Left forelimb (tissue), 1 donor: ENCODE measurements at places on chromosomes 2 and 18.

- no peak for DNase-seq
Measured at GRCh38 chr18:45891806-45892205, 66.3 kb downstream of the SIGLEC15 start.

- DNase-seq, result no peak
Measured at GRCh38 chr2:152445791-152446201, 110.8 kb downstream of the FMNL2 start.

- no peak for DNase-seq
Measured at GRCh38 chr18:44893966-44894365, 213.3 kb downstream of the SETBP1 start.

DNA sequence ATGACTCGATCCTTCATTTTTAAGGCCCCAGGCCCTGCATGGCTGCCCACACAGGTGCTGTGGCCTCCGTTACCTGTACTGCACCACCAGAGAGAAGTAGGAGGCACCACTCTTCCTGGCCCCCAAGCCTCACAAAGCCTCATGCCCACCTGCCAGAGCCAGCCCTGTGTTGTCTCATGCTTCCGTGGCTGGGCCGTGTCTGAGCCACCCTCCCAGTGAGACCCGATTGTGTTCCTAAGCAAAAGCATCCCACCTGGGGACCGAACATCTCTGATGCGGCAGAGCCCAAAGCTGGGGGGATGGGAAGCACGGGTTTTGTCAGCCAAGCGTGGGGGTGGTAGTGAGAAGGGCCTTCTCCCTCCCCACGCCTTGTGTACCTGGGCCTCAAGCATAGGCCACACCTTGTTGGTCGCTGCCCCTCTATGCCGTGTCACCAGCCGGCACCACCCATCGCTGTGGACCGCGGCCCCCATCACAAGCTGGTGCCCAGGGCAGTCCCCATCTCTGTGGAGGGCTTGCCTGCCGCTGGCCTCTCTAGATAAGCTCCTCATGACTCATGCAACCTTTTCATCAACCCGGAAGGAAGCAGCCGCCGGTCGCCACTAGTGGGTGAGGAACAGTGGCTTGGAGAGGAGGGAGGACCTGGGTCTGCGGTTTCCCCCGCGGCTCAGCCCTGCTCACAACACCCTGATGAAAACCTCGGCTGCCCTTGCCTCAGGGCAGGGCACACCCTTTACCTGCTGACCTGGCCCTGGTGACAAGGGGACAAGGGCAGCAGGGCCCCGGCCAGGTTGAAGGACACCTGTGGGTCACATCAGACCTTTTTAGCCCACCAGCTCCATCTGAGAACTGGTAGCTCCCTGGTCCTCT lies 2.7 kb upstream of the RNPEPL1 start:
- DNase-seq, result peak; percentile 70

DNA sequence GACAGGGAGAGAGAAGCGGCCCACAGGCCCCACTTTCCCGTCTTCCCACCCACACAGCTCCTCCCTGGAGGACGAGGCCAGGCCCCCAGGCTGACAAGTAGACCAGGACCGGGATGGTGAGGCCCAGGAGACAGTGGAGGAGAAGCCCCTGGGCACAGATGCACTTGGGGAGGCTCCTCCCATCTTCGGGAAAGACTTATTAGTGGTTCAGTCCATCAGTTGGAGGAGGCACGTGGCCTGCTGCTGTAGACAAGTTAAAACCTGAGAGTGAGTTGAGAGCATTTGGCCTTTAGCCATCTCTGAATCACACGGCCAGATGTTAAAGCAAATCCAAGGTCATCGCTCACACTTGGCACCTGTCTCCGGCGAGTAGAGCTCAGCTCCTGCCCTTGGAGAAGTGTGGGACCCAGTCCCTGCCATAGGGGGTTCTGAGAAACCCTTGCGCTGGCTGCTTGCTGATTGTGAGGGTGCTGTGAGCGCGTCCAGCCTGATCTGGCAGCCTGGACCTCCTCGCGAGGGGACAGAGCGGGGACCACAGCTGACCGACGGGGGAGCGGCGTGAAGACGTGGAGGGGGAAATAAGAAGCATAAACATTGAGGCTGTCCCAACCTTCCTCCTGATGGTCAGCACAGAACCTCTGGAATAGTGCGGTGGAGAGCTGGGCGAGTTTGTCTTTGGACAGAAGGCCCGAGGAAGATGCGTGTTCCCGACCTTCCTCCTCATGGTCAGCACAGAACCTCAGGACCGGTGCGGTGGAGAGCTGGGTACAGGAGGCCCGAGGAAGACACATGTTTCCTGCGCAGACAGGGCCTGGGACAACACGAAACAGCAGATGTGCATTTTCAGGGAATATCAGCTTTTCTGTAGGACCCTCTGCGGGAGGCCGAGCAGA lies 24.7 kb upstream of the ALLC start:
- DNase-seq, result peak; percentile 63

- DNase-seq, result no peak
Measured at GRCh38 chr2:52934323-52934898, 833.2 kb upstream of the CHAC2 start.

GRCh38 chr2:159713631-159714246 lies 1.4 kb downstream of the MARCHF7 start:
- no peak for DNase-seq

DNA sequence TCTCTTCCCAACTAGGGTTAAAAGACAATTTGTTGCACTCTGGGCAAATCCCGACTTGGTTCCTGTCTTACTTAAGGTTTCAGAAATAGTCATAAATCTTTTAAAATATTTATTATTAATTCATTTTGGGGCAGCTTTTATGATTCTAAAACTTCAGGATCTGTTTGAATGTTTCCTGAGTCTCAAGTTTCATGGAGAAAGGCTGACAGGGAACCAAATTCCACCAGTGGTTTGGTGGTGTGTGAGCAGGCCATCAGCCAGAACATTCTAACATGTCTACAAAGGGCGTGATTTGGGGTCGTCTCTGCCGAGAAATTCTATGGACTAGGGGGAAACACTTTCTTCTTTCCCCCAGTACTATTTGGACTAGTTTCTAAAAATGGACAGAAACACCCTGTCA lies 366.4 kb downstream of the ZNF521 start:
- no peak for DNase-seq

DNA sequence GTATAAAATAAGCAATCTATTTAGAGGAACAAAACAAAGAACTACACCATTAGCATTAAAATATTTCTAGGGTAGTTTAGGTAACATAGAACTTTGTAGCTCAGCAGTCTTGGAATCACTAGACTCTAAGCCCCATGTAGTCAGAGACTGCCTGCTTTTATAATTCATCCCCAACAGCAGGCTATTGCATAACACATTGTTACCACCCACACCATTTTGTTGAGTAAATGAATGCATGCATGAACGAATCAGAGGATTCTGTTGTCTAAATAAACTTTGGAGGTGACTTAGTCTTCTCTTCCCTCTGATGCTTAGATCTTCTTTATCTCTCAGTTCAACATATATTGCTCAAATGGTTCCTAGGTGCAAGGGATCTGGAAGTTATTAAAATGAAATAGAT lies 167.6 kb upstream of the TNP1 start:
- DNase-seq, result no peak

DNA sequence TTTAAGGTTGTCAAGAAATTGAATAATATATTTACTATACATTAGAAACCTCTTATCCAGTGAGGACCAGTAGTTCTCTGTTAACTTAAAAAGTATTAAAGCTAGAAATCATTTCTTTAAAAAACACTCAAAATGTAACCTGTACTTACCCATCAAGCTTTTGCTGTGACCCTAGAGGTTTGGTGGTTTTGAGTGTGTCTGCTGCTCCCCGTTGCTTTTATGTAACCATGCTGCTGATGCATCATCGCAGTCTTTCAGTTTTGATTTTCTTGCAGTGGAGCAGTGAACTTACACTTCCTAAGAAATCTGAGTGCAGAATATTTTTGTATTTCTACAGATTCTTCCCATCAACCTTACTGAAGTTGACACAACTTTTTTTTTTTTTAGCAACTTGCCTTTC lies 34.2 kb downstream of the MRPS9 start:
- DNase-seq, result no peak

- DNase-seq, result no peak
Measured at GRCh38 chr18:63237881-63238692, 81.5 kb downstream of the BCL2 start.

GRCh38 chr2:19649785-19650380 lies 251.9 kb downstream of the TTC32 start:
- DNase-seq, result no peak

DNA sequence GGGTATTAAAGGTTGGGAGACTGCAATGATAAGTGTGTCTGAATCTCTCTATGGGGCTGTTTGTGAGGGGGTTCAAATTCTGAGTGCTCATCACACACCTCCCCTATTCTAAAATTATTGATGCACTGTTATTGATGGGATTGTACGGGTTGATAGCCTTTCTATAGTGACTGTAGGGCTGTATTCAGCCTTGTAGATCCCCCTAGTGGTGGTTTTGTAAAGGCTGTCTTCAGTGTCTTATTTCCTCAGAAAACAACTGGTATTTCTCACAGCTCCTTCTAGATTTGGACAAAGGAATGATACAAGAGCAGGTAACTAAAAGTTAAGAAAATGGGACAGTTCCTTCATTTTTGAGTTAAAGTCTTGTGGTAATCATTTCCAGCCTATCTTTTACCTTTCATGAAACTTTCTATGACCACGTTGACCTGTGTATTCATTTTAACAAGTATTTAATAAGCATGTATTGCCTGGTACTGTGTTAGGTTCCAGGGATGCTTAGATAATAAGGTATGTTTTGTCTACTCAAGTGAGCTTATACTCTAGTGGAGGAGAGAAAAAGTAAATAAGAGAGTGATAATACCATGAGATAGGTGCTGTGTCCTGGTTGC lies 21.2 kb downstream of the SMAD4 start:
- no peak for DNase-seq

DNA sequence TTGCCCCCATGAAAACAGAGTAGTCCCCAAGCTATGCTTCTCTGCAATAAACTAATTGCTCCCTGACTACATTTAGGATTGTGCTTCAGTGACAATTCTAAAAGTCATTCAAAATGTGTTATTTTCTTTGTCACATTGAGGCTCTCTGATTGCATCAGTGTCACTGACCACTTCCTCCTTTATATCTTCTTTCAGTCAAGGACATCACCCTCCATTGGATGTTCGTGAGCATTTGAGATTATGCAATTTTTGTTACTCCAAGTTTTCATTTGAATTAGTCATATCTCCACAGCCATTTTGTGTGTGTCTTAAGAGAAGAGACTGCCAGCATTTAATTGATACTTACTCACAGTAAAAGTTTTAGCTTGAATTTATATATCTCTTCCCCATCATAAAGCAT lies 780.8 kb upstream of the GCFC2 start:
- no peak for DNase-seq

- no peak for DNase-seq
Measured at GRCh38 chr2:205852457-205852856, 170.2 kb downstream of the NRP2 start.

- DNase-seq, result no peak
Measured at GRCh38 chr2:85073033-85073432, 60.2 kb upstream of the TCF7L1 start.

- no peak for DNase-seq
Measured at GRCh38 chr2:160006475-160006874, 55.9 kb downstream of the PLA2R1 start.

DNA sequence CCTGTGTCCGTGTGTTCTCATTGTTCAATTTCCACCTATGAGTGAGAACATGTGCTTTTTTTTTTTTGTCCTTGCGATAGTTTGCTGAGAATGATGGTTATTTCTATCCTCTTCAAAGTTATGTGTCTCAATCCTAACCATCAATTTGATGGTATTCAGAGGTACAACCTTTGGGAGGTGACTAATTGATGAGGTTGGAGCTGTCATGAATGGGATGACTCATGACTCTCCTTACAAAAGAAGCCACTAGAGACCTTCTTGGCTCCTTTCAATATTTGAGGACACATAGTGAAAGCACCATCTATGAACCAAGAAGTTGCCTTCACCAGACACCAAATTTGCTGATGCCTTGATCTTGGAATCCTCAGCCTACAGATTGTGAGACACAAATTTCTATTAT lies 677.1 kb upstream of the DDX18 start:
- DNase-seq, result no peak

- peak; percentile 52 for DNase-seq
Measured at GRCh38 chr2:239824046-239824694, 201.0 kb downstream of the NDUFA10 start.

GRCh38 chr18:25896956-25897355 lies 193.5 kb downstream of the SS18 start:
- no peak for DNase-seq

DNA sequence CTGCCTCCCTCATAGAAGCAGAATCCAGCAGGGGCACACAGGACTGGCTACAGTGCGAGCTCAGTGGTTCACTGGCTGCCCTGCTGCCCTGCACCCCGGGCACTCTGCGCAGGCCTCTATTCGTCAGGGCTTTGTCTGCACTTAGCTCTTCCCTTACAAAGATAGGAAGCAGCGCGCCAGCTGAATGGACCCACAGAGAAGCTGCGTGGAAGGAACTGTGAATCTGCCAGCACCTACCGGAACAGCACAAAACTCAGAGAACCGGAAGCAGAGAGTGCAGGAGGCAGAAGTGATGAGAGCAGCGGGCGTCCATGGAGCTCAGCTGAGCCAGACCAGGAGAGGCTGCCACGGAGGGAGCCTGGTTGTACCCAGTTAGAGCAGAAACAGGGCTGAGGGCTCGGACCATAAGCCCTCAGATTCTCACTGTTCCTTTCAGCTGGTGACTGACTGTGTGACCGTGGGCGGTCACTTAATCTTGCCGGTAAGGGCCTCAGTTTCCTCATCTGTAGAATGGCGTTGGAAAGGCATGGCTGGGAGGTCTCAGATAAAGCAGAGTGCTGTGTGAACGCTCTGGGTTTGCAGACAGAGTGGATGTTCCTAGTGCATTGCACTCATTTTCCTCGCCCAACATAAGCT lies 23.1 kb upstream of the SLC66A3 start:
- DNase-seq, result no peak

- DNase-seq, result no peak
Measured at GRCh38 chr2:40093021-40093675, 314.1 kb upstream of the THUMPD2 start.

DNA sequence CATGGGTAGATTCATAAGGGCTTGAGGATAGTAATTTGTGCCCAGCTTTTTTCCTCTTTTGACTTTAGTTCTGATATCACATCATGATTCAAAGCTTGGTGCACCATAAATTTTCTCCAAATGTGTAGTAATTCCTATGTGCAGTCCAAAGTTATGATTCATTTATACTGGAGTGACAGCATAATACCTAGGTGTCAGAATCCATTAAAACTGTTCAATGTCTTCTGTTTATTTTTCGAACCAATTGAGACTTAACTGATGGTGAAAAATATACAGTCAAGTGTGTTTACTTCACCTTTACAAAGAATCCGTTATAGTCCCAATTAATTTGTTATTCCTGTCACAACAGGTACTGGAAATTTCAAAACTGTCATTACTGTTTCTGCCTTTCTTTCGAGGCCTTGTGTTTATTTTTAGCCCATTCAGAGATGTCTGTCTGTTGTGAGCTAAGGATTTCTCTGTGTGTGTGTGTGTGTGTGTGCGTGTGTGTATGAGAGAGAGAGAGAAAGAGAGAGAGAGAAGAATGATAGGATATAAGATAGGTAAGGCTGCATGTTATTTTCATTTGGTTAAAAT lies 389.7 kb upstream of the ATP5MC3 start:
- DNase-seq, result no peak

GRCh38 chr18:55442561-55442960 lies 145.4 kb downstream of the TCF4 start:
- DNase-seq, result no peak
